ENCODE measurements at places on chromosomes 7 and 10.
A peak's percentile ranks its signal among the peaks of the same experiment; 100 is the strongest.

DNA sequence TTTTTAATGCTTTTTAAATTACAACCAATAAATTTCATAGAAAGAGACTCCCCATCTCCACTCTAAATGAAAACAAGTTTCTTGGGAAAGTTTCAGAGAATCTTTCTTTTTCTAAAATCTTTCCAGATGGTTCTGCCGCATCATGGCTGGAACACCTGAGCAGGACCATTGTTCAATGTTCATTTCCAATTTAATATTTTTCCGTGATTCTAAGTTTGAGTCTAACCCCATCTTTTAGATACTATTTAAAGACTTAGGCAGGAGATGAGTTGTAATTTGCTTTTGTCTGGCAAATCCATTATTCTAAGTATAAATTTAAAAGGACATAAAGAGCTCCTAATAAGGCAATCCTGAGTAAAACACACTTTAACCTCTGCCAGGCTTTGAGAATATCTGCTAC is 325.2 kb downstream of the BICC1 start:
- no peaks in the 10 kb centered on the region for H3K4me1 ChIP-seq
- H3K4me3 ChIP-seq = no peak overlapping the region
- no peak for DNase-seq
- no peaks in the 10 kb centered on the region for H3K27me3 ChIP-seq
- no peak overlapping the region for H3K27ac ChIP-seq
- H3K36me3 ChIP-seq = no peaks in the 10 kb centered on the region

DNA sequence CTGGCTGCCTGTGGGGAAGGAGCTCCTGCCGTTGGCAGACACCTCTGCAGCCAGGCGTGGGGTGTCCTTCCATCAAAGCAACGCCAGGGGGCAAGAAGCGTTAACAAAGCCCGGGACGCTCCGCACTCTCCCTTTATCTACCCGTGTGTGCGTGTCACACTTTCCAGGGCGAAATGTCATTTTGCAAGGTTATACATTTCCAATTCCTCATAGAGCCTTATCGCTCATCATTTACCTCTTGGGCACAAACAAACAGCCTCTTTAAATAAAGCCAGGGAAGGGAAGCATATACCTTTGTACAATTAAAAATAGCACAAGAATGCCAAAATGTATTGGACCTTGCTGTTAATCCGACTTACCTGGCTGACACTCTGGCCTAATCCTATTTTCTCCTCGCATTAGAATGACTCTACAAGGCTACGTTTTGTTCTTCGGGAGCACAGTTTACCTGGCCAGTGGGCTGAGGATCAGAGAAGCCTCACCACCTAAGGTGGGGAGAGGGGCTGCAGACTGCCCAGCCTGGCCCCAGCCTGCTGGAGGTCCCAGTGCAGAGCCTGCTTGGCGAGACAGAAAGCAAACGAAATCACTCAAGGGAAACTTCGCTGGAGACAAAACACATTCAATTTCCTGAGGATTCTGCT is 77.6 kb upstream of the EN2 start:
- no peak overlapping the region for H3K4me3 ChIP-seq
- no peak overlapping the region for H3K27ac ChIP-seq
- H3K27me3 ChIP-seq = peaks cover 92% of the 10 kb centered on the region
- H3K4me1 ChIP-seq = peaks cover 6% of the 10 kb centered on the region
- H3K36me3 ChIP-seq = no peaks in the 10 kb centered on the region

- no peak overlapping the region for H3K4me3 ChIP-seq
- H3K27me3 ChIP-seq = no peaks in the 10 kb centered on the region
These were observed 5.1 kb downstream of the TCTN3 start for GRCh38 chr10:95688648-95689047.

DNA sequence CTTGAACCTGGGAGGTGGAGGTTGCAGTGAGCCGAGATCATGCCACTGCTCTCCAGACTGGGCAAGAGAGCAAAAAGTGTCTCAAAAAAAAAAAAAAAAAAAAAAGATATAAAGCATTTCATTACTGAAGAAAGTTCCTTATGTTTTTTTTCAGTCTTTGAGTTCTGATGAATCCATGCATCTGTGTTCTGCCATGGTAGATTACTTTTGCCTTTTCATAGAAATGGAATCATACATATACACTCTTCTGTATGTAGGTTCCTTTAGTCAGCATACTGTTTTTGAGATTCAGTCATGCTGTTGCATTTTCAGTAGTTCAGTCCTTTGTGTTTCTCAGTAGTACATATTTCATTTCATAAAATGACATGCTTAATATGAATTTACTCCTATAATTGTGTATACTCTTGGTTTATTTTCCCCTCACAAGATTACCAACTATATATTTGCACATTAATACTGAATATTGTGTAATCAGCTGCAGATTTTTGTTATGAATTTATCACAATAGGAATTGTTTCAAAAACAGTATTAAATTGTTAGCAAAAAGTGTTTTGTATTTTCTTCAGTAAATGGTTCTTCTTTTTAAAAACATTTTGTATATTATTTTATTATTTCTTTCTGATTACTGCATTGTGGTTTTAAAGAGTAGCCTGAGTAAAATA is 2.8 kb upstream of the ZNF777 start:
- H3K4me3 ChIP-seq = no peak overlapping the region
- peaks cover 8% of the 10 kb centered on the region for H3K27me3 ChIP-seq
- H3K27ac ChIP-seq = no peak overlapping the region
- DNase-seq = no peak
- no peaks in the 10 kb centered on the region for H3K36me3 ChIP-seq

DNA sequence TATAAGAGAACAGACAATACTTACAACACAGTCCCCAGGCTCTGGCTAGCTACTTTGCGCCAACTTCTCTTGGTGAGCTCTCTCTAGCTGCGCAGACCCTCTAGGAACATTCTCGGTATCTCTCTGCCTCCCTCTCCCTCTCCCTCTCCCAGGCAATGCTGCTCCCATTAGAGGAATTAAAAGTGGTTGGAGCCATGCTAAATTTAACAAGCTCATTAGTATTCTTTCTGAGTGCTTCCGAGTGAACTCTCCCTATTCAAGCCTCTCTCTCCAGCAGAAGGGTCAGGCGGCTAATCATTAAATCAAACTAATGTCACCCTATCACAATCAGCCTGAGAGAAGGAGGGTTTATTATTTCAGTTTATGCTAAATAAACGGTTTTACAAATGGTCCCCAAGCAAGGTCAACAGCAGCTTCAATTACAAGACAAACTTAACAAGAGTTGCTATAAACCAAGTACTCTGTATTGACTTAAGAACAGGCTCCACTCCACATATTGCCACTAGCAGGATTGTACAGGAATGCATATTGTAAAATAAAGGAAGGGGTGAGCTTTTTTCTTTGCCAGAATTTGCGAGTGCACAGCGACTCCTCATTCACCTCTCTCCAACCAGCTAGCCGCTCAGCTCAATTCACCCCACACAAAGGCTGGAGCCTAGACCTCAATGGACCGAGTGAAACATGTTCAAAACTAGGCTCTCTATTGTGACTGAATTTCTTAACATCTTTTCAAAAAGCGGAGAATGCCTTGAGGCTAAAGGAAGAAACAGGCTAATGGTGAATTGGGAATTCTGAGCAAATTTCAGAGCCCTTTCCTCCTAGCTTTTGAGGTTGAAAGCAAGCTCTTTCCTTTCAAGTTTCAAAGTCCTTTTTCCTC is 84.4 kb downstream of the GLI3 start:
- no peak overlapping the region for H3K27ac ChIP-seq
- H3K36me3 ChIP-seq = no peaks in the 10 kb centered on the region
- H3K4me1 ChIP-seq = 0 out of 2 replicates have a peak, but pooled peaks cover 2% of the 10 kb centered on the region
- no peak for DNase-seq

GRCh38 chr7:97024209-97025129 is at the start of gene DLX5:
DLX5 (minus strand) TSS chr7:97024831; CDS start chr7:97024623, 208 bp downstream.
- peak within 1 kb of the TSS; percentile 8 for H3K4me3 ChIP-seq
- H3K4me1 ChIP-seq = peaks cover 7% of the 10 kb centered on the region
- no peak within 1 kb of the TSS for H3K27ac ChIP-seq
- DNase-seq = no peak

DNA sequence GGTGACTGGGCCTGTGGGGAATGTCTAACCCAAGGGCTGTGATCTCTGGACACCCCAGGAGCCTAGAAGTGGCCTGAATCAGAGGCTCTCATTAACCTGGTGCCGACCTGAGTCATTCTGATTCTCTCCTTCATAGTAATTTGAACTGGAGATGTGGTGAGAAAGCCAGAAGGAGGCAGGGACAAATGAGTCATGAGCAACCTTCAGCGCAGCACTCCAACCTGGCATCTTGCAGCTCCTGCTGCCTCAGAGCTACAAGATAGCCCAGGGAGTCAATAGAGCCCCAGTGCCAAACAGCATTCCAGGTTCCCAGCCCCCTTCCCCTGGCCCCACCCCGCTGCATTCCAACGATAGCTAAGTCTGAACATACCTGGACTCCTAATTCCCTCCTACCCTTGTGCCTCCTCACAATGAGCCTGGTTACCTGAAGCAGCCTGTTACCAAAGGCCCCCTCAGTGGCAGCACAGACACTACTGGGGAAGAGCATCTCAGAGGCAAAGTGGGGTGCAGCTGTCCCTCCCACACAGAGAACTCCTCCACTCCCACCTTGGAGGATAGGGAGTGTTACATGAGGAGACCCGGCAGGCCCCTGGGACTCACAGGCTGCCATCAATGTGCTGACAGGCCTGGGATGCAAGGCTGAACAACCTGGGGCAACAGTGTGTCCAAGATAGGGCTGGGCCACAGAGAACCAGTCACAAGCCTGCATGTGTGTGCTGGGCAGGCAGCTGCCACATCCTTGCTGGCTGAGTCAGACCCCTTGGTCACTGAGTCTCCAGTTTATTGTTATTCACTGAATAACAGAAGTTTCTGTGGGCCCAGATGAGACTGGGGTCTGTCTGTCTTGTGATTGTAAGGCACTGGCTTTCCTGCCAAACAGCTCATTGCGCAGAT is 76.8 kb upstream of the LEP start:
- H3K27me3 ChIP-seq = peaks cover 34% of the 10 kb centered on the region
- peaks cover 8% of the 10 kb centered on the region for H3K4me1 ChIP-seq
- H3K27ac ChIP-seq = no peak overlapping the region

DNA sequence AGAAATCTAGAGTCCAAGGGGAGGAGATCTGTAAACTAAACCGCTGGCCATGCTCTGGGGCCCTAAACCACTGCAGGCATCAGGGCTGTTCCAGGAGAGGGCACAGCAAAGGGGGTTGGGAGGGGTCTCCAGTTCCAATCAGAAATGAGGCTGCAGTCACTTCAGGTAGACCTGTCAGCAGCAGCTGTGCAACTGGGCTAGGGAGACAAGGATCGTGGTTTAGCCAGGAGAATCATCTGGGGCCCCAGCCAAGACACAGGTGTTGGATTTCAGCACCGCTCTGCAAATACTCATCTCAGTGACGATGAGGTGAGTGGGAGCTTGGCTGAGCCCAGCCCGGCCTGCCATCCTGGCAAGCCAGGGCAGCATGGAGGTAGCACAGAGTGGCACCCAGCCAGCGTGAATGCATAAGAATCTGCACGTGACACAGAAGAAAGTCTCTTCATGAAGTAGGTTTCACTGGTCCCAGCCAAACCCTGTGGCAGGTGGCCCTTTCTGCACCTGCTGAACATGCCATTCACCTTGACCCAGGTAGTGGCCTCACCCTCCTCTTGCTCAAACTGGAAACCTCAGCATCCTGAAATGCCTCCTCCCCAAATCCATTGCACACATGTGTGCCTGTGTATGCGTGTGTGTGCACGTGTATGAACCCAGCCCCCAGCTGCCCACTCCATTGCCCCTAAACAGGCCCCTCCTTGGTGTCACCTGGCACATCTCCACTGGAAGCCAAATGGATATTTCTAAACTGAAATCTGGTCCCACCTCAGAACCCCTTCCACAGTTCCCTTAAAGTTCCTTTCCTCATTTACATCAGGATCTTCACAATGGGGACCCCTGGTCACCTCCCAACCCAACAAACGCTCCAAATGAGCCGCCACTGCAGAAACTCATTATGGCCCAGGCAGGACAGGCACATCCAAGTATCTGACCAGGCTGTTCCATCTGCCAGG is 9.6 kb downstream of the GPRIN2 start:
- H3K36me3 ChIP-seq = peaks cover 14% of the 10 kb centered on the region
- H3K4me3 ChIP-seq = no peak overlapping the region

DNA sequence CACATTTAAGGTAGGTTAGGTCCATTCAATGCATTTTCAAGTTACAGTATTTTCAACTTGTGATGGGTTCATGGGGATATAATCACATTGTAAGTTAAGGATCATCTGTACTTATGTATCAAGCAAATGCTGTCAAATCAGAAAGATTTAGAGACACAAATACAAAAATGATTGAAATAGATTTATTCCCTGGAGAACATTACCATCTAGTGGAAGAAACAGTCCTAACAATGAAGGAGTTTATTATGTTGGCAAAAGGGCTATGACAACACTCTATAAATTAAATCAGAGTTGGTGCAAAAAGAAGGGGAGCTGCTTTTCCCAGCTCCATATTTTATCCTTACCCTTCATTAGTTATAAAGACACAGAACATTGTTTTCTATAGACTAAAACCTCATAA is 69.0 kb downstream of the PRSS58 start:
- no peaks in the 10 kb centered on the region for H3K4me1 ChIP-seq
- H3K27me3 ChIP-seq = no peaks in the 10 kb centered on the region
- no peak overlapping the region for H3K4me3 ChIP-seq
- no peak overlapping the region for H3K27ac ChIP-seq

GRCh38 chr10:95388539-95388938 is 97.7 kb upstream of the PDLIM1 start:
- H3K4me1 ChIP-seq = 0 out of 2 replicates have a peak, but pooled peaks cover 2% of the 10 kb centered on the region
- H3K27ac ChIP-seq = no peak overlapping the region
- H3K36me3 ChIP-seq = no peaks in the 10 kb centered on the region
- no peak overlapping the region for H3K4me3 ChIP-seq
- no peak for DNase-seq

GRCh38 chr7:1481300-1481699 is 22.0 kb upstream of the MICALL2 start:
- H3K27ac ChIP-seq = no peak overlapping the region
- no peaks in the 10 kb centered on the region for H3K4me1 ChIP-seq
- DNase-seq = no peak
- H3K36me3 ChIP-seq = peaks cover 59% of the 10 kb centered on the region
- no peaks in the 10 kb centered on the region for H3K27me3 ChIP-seq
- H3K4me3 ChIP-seq = no peak overlapping the region

GRCh38 chr10:13352519-13352918 is 4.4 kb upstream of the SEPHS1 start:
- peaks cover 11% of the 10 kb centered on the region for H3K4me1 ChIP-seq
- H3K27me3 ChIP-seq = no peaks in the 10 kb centered on the region
- DNase-seq = no peak
- H3K4me3 ChIP-seq = no peak overlapping the region

GRCh38 chr10:105706281-105707026 is 1065.4 kb downstream of the SORCS3 start:
- H3K27ac ChIP-seq = no peak overlapping the region
- no peaks in the 10 kb centered on the region for H3K4me1 ChIP-seq

All from iPS DF 6.9 (cell line).